ENCODE measurements at places on chromosomes 16 and 17.

DNA sequence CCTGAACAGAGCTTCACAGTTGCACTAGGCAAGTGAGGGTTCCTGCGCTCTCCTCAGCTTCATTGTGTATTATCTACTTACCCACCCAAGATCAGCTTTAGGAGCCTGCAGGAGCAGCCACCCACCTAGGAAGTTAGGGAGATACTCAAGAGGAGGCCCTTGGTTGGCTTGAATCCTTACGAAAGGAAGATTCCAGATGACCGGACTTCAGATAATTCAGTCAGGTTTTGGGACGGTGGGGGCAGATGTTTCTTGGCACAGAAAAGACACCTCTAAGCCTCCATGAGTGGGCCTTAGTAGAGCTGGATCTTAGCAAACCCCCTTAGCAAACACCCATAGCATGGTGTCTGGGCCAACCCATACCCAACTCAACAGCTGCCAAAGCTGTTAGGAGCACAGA, 2.4 kb upstream of the CBFB start:
- no peak for DNase-seq

GRCh38 chr17:64420143-64420670, 28.7 kb upstream of the MILR1 start:
- peak; percentile 66 for DNase-seq

DNA sequence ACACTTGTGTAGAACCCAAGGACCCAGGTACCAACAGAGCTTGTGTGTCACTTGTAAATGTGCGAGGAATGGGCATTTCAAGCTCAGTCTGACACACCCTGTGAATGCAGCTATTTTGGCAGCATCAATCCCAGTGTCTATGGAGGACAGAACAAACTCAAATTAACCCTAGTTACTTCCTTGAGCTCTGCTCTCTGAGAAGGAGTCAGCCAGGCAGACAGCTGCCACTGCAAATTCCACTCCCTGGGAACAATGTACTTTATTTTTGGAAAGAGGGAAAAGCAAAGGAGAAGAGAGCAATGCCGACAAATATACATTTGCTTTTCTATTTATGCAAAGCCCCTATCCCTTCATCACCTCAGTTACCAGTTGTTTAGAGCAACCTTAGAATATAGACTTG, 48.4 kb upstream of the NOG start:
- no peak for DNase-seq

DNA sequence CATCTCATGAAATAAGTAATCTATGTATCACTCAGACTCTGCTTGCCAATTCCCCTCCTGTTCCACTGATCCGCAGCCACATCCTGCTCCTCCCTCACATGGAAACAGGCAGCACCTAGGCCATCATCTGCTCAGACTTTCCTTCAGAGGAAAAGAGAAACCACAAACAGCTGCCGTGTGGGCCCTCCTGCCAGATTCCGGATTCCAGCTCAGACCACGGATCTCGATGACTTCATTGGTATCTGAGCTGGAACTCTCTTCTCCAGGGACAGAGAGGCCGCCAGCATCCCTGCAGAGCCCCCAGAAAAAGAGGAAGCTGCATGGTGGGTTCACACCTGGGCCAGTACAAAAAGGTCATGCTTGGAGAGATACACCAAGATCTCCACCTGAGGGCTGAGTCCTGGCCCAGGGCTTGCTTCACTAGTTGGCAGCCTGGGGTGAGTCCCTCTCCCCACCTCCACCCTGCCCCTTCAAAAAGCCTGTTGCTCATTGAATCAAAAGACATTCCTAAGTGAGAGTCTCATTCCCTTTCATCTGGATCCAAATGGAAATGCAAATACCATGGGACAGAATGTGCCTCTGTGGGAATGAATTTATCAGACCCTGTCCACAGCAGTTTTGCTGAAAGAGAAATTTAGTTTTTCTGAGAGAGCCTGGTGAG, 47.2 kb downstream of the HOXB1 start:
- no peak for DNase-seq

GRCh38 chr17:65683428-65683827, 122.0 kb upstream of the AXIN2 start:
- no peak for DNase-seq

DNA sequence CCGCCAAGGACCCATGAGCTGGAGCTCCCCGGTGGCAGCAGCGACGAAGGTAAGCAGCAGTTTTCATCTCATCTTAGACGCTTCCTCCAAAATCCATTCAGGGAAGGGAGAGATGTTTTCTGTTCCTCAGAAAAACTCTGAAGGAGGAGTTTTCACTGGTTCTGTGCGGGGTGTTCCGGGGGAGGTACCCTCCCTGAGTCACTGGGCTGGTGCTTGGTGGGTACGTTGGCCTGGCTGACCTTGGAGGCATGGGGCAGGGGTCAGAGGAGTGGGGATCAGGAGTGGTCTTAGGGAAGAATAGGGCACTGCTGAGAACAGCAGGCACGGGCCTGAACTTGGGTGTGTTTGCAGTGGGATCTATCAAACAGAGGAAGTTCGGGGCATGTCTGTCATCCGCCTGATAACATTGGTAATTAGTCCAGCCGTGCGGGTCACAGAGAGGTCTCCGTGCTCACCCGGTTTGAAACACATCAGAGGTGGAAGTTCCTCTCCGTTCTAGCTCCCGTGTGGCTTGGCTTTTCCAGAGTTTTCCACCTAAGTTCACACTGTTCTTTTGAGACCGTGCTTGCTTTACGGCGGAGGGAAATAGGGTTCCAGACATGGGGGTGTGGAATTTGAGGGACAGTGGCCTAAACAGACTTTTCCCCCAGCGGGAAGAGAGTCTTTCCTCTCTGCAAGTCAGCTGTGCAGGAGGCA, 59.6 kb upstream of the CIBAR2 start:
- DNase-seq: no peak

GRCh38 chr17:10843811-10844210, 5.9 kb upstream of the PIRT start:
- no peak for DNase-seq

DNA sequence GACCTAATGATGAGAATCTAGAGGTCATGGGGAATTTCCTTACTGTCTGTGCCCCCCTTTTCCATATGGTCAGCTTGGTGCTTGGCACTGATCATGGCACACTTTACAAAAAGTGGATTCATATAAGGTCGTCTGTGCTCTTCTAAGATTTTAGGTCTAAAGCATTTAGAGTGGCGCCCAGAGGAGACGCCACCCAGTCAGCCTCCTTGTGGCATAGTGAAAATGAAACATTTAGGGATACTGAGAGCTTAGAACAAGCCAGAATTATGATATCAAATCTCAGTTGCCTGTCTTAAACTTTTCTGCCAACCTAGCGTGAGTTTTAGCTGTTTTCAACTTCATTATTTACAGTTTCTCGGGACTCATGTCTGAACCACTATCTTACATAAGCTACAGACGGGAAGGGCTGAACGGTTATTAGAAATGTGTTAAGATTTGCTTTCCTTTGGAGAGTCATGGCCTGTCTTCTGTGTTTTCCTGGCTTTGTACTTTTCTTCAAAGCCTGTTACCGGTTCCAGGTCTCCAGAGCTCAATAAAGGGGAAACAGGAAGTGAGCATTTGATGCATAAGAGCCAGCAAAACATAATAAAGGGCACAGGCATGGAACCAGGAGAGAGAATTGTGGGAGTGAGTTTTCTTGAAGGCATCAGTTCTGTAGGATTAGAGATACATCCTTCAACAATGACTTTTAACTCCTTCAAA, 13.7 kb downstream of the ZNRF1 start:
- no peak for DNase-seq

DNA sequence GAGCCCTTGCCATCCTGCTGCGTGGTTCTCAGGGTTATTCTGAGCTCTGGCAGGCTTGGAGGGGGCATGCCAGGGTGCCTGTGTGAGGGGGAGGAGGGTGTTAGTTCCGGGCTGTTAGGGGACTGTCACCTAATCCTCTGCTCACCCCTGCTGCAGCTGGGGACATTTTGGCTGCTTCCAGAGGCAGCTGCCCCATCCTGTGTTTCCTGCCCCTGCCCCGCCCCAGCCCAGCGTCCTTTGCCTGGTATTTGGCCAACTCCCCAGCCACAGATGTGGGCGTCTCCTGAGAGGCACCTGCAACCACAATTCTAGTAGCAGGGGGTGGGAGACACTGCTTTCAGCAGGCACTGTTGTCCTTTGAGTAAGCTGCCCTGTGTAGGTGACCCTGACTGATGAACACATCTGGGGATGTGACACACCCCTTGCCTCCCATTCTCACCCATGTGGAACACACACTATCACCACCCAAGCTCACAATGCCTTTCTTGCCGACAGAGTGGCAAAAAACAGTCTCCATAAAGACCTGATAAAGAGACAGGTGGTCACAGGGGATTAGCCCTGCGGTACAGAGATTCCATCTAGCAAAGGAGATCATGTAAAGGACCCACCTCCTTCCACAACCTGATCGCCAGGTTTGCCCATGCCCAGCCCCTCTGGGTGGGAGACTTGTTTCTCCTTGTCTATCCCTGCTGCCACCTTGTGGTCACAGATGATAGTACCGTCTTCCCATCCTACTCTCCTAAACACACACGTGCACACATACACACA, at the start of gene CHRNE:
CHRNE (minus strand) TSS at position 48 of the 768 bp plus-strand sequence; CDS start at position 13, 35 bp downstream.
- DNase-seq: peak; percentile 76

GRCh38 chr16:12781777-12782176, 21.9 kb downstream of the CPPED1 start:
- DNase-seq: no peak

- no peak for DNase-seq
Observed at GRCh38 chr17:5888811-5889210, 181.4 kb upstream of the WSCD1 start.

- DNase-seq: no peak
Observed at GRCh38 chr17:38352245-38353085, 821 bp downstream of the SOCS7 start.

- DNase-seq: no peak
Observed at GRCh38 chr16:29644338-29644857, 18.6 kb upstream of the SPN start.

- DNase-seq: peak; percentile 37
Observed at GRCh38 chr17:73189417-73190099, 3.3 kb upstream of the COG1 start.

DNA sequence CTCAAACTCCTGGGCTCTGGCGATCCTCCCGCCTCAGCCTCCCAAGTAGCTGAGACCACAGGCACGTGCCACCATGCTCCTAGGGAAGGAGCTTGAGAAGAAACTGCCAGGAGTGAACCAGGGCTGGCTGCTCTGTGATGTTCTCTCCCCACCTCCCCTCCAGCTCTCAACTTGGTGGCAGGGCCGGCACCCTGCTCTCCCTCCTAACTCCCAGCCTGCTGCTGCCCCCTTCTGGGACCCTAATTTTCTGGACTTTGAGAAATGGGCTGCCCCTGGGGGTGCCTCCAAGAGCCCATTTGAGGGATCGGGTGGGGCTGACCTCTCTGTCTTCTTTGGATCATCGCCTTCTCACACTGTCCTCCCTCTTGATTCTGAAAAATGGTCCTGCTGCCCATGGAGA, 14.9 kb upstream of the STAT3 start:
- DNase-seq: no peak

DNA sequence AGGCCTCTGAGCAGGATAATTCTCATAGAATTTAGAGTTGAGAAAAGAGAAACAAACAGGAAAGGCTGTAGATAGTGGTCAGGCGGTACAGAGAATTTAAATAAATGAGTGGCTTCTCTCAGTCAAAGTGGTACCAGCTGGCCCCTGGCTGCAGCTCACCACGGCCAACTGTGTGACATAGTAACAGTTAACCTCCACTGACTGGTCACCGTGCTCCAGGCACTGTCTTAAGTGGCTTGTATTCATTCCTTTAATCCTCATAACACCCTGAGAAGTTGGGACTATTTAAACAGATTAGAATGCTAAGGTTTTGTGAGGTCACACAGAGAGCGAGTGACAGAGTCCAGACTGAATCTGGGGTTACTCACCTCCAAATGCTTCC, 108.9 kb downstream of the GNAO1 start:
- DNase-seq: no peak

DNA sequence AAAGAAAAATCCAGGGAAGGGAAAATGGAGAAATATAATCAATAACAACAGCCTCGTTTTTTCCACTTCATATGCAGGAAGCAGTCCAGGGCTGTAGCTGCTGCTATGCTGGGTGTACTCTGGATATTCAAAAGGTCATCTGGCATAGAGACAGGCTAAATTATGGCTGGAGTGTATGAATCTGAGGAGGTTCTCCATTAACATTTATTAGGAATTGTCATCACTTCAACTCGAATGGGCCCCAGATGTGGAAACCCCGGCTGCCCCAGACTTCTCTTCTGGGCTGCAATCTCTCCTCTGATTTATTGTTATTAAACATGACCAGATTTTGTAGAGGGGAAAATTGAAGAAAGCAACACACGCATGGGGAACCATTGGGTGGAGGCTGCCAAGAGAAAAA, 33.5 kb upstream of the SKAP1 start:
- DNase-seq: no peak

- DNase-seq: no peak
Observed at GRCh38 chr16:89174055-89174827, 2.7 kb downstream of the CDH15 start.

DNA sequence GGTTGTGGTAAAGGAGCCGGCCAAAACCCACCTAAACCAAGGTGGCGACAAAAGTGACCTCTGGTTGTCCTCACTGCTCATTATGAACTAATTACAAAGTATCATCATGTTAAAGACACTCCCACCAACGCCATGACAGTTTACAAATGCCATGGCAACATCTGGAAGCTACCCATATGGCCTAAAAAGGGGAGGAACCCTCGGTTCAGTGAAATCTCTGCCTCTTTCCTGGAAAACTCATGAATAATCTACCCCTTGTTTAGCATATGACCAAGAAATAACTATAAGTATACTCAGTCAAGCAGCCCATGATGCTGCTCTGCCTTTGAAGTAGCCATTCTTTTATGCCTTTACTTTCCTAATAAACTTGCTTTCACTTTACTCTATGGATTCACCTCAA, 72.2 kb downstream of the CYLD start:
- no peak for DNase-seq

Measured in natural killer cell treated with Interleukin-12 subunit alpha and Interleukin-12 subunit beta and Interleukin-15 and Interleukin-18, amount 100 ng/mL, for 72 hours (primary cell).